ENCODE measurements at places on chromosomes 7 and 10.

- DNase-seq: no peak
These were observed 12.0 kb upstream of the PURB start for GRCh38 chr7:44897309-44897708.

- no peak for DNase-seq
These were observed 73.3 kb downstream of the ARID5B start for GRCh38 chr10:61974601-61975390.

DNA sequence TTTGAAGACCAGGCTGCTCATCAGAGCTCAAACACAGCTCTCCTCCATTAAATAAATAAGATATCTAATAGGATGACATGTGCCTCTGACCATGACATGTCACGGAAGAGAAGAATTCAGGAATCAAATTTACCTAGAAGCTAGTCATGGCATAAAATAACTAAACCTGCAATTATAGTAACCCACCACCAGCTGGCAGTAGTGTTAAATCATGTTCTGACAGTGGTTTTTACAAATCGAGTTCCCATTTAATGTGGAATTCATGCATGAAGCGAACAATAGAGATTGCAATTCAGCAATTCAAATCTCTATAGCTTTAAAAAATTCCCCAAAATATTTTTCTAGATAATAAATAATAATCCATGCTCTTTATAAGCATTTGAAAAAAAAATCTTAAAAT lies 74.6 kb upstream of the IKZF1 start:
- no peak for DNase-seq

- no peak for DNase-seq
These were observed 94.6 kb upstream of the SMNDC1 start for GRCh38 chr10:110399106-110399964.

- DNase-seq: no peak
These were observed 1.4 kb upstream of the MMD2 start for GRCh38 chr7:4960363-4960762.

GRCh38 chr10:5064656-5065055 lies 29.6 kb upstream of the AKR1C3 start:
- no peak for DNase-seq

GRCh38 chr10:84329196-84329611 lies 815 bp downstream of the CCSER2 start:
- no peak for DNase-seq

DNA sequence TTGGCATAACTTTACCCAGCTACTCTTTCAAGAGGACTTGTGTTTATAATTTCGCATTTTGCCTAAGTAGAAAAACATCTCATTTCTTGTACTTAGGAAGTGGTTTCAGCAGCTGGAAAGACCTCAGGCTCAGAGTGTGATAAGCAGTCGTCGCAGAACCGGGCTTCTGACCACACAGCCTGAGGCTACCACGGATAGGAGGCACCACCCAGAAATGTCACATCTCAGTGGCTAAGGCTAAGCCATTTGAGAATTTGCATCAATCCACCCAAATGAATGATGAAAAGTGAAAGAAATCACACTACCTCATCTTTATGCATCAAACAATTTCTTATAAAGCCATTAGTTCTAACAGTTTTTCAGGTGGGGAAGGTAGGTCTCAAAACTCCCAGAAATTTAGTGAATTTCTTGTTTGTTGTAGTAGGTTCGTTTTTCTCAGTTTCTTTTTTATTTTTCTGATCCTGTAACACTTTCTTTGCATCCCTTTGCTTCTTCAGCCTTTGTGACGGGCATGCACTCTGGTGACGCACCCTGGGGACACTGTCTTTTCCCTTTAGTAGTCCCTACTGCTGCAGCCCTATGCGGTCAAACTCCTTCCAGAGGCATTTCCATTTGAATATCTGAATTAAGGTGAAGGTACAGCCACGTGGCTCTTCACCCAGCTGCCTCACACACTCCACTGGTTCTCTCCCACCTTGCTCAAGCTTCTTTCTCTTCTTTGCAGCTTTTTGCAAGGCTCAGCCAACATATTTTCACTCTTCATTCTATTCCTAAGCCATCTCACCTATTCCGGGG lies 68.5 kb downstream of the MAP3K8 start:
- no peak for DNase-seq

- DNase-seq: no peak
These were observed 23.6 kb downstream of the TMEM178B start for GRCh38 chr7:141097430-141097829.

GRCh38 chr10:12892924-12893323 lies 108.6 kb downstream of the CCDC3 start:
- no peak for DNase-seq

DNA sequence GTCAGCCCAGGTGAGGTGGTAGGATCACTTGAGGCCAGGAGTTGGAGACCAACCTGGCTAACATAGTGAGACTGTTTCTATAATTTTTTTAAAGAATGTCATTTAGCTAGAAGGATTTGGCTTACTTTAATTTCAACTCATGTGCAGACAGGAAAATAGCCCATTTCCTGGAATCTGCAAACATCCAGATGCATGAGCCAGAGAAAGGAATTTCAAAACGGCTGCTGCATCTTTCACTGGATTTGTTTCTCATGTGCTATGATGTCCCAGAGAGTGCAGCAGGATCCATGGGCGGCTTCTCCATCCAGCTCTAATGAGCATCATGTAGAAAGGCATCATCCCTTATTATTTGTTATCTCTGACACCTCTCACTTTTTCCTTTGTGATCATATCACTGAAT lies 149.3 kb downstream of the GALNT17 start:
- DNase-seq: no peak

- DNase-seq: no peak
These were observed 42.5 kb downstream of the SIRT1 start for GRCh38 chr10:67926951-67927350.

- no peak for DNase-seq
These were observed 78.2 kb downstream of the NKX6-2 start for GRCh38 chr10:132707776-132708171.

GRCh38 chr7:158097453-158098124 lies 490.0 kb downstream of the PTPRN2 start:
- DNase-seq: no peak

GRCh38 chr10:14340051-14340744 lies 9.5 kb upstream of the FRMD4A start:
- no peak for DNase-seq

DNA sequence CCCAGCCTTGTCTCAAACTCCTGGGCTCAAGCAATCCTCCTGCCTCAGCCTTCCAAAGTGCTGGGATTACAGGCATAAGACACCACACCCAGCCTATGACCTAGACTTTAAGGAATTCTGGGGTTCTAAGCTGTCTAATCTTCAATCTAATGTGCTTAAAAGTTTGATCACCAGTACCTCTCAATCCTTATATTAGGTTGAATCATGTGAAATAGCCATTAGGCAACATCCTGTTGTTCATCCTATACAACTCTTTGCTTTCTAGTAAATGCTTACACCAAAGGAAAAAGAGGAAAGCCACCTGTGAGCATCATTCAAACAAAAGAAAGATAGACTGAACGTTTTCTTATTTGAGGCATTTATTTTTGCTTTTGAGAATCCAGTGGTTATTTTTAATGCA lies 56.0 kb downstream of the ATOH7 start:
- no peak for DNase-seq

GRCh38 chr7:12771378-12771877 lies 84.0 kb downstream of the ARL4A start:
- no peak for DNase-seq
